ENCODE measurements at places on chromosomes 12 and 14.

DNA sequence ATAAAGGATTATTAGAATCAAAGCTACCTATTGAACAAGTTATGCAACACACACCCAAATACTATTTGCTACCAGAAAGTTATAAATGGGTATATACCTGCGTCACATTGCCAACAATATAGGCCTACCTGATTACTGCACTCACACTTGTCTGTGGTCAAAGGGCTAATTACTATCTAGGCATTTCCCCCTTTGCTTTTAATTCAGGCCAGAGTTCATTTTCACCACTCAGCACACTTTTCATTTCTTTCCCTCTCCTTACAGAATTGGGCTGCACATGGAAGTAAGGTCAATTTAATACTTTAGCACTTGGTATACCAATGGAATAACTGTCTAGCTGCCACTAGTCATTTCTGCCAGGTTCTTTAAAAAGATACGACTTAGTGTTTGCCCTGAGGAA is 1.7 kb downstream of the SOS2 start:
- DNase-seq: no peak

GRCh38 chr14:68487805-68488590 is 304.9 kb downstream of the ZFP36L1 start:
- no peak for DNase-seq

- DNase-seq: no peak
Observed at GRCh38 chr14:61385002-61385685, 63.8 kb downstream of the PRKCH start.

- no peak for DNase-seq
Observed at GRCh38 chr12:75960954-75961661, 70.5 kb downstream of the PHLDA1 start.

GRCh38 chr14:95339301-95339865 is 19.7 kb upstream of the CLMN start:
- no peak for DNase-seq

DNA sequence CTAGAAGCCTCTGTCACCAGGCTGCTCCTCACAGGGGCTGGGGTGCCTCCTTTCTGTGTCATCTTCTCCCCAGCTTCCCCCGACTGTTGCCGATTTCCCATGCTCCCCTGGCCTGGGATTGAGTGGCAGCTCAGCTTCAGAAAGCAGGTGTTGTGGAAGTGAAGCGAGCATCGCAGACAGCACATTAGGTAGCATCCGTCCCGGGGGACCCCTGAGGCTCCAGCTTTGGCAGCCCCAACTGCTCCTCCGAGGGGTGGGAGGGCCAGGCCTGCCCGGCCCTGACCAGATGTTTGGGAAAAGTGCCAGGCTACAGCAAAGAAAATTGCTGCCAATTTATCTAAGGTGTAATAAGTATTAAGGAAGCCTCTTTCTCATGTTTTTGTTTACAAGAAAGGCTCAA is 1045.6 kb downstream of the BCL11B start:
- no peak for DNase-seq

DNA sequence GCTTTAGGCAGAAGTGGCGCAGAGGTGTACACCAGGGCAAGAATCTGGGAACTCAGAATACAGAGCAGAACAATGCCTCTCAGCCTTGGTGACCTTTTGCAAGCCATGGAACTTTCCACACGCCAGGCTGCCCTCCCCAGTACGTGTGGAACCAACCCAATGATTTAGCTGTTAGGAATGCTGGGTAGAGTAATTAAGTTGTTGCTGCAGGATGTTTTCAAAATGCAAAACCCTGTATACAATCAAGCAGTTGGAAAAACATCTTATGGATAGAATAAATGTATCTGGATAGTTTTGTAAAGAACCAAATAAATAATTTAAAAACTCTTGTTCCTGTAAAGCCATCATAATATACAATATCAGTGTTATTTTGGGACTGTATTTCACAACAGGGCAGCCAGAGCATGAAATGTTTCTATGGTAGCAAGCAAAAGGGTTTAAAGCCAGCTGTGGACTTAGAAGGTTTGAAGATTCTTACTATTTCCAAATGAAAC is 19.4 kb downstream of the PPP1R36 start:
- no peak for DNase-seq

DNA sequence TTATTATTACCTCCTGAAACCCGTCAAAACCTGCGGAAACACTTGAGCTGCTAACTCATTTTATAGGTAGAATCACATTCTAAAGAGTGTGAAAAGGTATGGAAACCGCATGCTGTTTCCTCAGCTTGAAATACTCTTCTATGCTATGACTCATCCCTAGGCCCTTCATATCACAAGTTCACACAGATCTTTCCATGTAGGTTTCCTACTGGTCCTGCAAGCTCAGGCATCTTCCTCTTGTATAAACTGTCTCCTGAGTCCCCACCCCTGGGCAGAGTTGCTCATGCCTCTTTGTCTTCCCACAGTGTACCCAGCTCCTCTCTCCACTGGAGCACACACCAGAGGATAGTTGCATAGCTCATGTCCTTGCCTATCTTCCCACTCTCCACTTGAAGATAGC is 84.7 kb downstream of the CMAS start:
- no peak for DNase-seq

- no peak for DNase-seq
Observed at GRCh38 chr14:103206023-103206481, 82.8 kb downstream of the TNFAIP2 start.

DNA sequence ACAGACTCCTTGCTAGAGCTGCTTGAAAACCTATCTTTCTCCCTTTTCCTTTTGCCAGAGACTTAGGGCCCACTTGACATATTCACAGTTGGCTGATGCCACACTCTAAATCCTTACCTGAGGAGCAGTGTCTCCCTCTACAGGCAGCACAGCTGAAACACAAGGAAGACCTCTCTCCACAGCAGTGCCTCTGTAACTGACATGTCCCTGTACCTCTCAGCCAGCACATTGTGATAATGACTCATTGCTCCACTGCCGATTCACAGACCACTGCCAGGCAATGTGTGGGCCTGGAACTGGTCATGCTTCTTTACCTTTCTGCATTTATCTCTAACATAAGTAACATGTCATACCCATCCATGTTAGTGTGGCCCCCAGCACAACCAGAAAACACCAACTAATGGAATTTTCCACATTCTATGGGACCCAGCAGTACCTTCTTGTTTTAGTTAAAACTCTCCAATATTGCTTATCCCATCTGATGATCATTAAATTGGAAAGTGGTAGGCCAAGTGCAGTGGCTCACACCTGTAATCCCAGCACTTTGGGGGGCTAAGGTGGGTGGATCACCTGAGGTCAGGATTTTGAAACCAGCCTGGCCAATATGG is 56.5 kb downstream of the GTF2A1 start:
- DNase-seq: peak; percentile 44

DNA sequence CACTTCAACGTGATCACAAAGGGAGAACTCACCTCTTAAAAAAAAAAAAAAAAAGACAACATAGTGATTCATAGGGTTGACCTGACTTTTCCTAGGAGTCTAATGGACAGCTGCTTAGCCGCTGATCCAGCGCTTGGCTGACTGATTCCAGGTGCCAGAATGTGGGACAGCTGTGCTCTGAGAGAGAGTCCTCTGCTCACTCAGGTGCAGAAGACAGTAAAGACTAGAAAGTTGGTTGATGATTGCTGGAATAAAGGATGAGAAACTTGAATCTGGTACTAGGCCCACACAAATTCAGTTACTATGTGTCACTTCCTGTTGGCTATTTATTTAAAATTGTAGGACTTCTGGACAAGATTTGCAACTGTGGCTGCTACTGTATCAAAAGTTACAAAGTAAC is 229.4 kb downstream of the CHST11 start:
- DNase-seq: no peak

DNA sequence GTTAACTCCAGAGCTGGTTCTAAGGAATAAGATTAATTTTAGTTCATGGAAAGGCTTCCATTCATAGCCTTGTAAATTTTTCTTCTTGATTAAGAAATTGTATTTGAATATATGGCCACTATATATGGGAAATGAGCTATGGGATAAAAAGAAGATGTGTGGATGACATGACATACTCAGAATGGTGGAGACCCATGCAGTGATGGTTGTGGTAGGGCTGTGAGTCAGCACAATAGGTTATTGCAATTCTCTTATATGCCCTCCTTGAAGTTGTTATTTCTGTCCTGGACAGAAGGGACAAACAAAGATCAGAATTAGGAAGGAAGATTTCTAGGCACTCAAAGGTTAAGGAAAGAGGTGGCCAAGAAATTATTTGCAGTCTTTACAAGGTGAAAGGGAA is 21.5 kb downstream of the RASSF9 start:
- DNase-seq: no peak

DNA sequence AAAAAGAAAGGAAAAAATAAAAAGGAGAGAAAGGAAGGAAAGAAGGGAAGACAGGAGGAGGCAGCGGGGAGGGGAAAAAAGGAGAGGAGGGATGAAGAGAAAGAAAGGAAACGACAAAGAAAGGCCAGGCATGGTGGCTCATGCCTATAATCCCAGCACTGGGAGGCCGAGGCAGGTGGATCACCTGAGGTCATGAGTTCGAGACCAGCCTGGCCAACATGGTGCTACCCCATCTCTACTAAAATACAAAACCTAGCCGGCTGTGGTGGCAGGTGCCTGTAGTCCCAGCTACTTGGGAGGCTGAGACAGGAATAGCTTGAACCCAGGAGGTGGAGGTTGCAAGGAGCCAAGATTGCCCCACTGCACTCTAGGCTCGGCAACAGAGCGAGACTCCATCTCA is 18.4 kb downstream of the ATXN2 start:
- no peak for DNase-seq

- DNase-seq: no peak
Observed at GRCh38 chr14:37061697-37062096, 110.7 kb downstream of the SLC25A21 start.

DNA sequence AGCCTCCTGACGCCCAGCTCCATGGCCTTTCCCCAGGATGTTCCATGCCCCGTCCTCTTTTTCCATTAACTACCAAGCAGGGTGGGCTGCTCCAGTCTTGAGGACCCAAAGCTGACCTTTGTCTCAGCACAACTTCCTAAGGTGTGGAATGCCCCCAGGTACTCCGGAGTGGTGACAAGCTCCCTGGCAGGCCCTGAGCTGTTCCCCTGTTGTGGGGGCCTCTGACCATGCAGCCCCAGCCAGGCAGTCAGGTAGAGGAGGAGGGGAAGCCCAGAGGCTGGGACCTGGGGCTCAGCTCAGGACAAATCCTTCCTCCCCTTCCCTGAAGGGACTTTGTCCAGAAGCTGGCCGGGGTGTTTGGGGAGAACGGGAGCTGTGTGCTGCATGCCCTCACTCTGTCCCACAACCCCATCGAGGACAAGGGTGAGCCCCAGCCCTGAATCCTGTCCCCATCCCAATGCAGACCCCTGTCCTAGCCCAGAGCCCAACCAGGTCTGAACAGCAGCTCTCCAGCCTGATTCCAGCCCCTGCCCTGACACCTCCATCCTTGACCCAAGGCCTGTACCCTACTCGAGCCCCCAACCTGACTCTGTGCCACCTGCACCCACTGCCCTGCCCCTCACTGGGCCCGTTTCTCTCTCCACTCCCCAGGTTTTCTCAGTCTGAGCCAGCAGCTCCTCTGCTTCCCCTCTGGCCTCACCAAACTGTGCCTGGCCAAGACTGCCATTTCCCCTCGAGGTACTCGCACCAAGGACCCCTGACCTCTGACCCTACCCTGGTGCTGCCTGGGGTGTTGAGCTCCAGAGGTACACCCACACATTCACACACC is 4.4 kb downstream of the CARMIL3 start:
- no peak for DNase-seq

DNA sequence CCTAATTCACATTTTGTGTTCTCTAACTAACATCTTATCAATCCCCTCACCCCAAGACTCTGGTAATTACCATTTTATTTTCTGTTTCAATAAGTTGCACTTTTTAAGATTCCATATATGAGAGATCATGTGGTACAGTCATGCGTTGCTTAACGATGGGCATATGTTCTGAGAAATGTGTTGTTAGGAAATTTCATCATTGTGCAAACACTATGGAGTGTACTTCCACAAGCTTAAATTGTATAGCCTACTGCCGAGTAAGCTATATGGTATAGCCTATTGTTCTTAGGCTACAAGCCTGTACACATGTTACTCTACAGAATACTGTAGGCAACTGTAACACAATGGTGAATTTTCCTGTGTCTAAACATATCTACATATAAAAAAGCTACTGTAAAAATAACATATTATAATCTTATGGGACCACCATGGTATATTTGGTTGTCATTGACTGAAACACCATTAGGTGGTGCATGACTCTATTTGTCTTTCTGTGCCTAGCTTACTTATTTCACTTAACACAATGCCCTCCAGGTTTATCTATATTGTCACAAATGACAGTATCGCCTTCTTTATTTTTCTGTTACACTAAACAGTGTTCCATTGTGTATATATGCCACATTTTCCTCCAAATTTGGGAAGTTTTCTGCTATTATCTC is 473.4 kb upstream of the LMO3 start:
- DNase-seq: no peak

GRCh38 chr12:128353301-128353700 is 86.3 kb downstream of the TMEM132C start:
- no peak for DNase-seq

DNA sequence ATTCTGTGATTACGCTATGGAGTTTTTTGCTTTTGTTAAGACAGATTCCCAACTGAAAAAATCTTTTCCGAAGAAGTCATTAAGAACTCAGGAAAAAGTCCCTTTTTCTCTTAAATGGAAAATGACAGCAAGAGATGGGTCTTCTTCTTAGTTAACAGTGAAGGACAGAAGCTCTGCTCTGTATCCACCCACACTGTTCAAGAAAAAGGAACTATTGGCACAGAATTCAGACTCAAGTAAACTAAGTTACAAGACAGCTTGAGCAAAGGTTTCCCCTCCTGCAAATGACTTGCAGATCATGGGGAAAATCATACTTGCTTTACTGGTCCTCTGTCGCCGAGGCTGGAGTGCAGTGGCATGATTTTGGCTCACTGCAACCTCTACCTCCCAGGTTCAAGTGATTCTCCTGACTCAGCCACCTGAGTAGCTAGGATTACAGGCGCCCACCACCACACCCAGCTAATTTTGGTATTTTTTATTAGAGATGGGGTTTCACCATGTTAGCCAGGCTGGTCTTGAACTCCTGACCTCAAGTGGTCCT is 137.1 kb upstream of the AEBP2 start:
- DNase-seq: no peak

DNA sequence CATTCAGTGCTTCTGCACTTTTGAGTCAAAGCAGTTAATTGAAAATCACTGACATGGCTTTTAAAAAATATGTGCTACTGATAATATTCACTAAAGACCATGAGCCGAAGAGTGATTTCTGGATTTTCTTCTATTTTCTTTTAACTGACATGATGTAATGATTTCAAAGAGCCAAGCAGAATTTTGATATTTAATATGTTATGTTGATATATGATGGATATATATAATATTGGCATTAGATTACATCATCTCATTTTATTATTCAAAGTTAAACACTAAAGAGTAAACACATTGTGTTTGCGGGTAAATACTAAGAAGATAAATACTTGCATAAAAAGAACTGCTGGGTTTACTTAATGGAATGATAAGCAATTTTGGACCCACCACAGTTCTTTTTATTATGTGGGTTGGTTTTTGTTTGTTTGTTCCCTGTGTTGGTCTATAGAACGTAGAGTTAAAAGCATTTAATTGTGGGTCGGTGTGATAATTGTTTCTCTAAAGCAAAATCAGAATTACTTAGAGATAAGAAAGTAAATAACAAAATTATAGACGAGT is 692 bp downstream of the SPIC start:
- no peak for DNase-seq

Measured in renal pelvis (tissue), 12 donors.